ENCODE measurements at places on chromosomes 13 and 19. TPM values are rescaled to one million over a fixed set of nuclear protein-coding genes. Genes with fewer than 3 reads are reported as not detected.

GRCh38 chr13:66154976-66155375 is 1075.2 kb downstream of the PCDH9 start:
- DNase-seq, result no peak

- DNase-seq, result no peak
These were observed 12.5 kb downstream of the DOCK9 start for GRCh38 chr13:98965325-98965724.

The ZIM2 gene
- total RNA-seq, result 1.1 TPM

The CFAP97D2 gene
- total RNA-seq, result not detected

The SRRM5 gene
- 0.38 TPM for total RNA-seq

The CGB5 gene
- total RNA-seq, result not detected

The METTL21C gene
- not detected for total RNA-seq

DNA sequence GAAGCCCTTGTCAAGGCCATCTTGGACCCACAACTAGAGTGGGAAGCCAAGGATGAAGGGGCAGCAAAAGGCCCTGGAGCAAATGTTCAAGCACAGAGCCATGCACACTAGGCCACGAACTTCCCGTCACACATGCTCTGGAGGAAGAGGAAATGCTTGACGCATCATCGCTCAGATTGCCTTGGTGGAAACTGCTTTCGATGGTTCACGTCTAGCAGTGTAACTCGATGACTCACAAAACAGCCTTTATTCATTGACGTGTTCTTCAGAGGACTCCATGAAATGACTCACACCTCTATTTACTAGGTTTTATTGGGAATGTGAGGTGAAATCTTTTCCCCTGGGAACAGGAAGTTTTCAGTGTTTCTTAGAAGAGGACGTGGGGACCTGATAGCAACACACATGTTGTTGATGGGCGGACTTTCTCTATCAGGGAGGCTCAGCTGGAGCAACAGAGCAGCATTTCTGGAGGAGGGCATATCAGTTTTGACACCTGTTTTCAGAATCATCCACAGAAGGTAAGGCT is 79.8 kb upstream of the FLT1 start:
- DNase-seq, result peak; percentile 74

All from posterior vena cava (tissue), 2 donors.